ENCODE measurements at places on chromosomes 16 and 17. TPM values are rescaled to one million over a fixed set of nuclear protein-coding genes. Genes with fewer than 3 reads are reported as not detected.
A peak's percentile ranks its signal among the peaks of the same experiment; 100 is the strongest.

DNA sequence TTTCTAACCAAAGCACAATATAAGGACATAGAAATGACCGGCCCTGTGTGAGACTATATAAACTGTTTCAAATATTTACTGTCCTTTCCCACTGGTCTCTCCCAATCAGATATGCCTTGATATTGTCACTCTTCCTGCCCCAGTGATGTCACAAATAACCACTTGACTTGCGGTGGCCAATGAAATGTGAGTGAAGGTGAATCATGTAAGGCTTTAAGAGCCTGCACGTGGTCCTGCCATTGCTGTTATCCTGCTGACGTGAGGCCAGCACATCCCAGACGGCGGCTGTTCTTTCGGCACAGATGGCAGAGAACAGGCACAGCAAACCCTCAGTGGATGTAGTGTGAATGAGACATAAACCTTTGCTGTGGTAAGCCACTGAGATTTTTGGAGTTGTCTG, 5.4 kb upstream of the KLHL11 start:
- peaks cover 78% of the 10 kb centered on the region for H3K36me3 ChIP-seq
- no peak overlapping the region for H3K4me3 ChIP-seq
- peak; percentile 45 for DNase-seq
- H3K4me1 ChIP-seq = peaks cover 5% of the 10 kb centered on the region

The ICAM2 gene
- total RNA-seq = not detected

- H3K27ac ChIP-seq = no peak overlapping the region
- no peaks in the 10 kb centered on the region for H3K27me3 ChIP-seq
- no peaks in the 10 kb centered on the region for H3K4me1 ChIP-seq
- H3K36me3 ChIP-seq = peaks cover 67% of the 10 kb centered on the region
Measured at GRCh38 chr17:59702304-59702703, 4.9 kb downstream of the PTRH2 start.

GRCh38 chr17:63699638-63700527, at the start of gene LIMD2:
Gene LIMD2, minus strand, starts transcription at chr17:63700125. Its CDS starts 827 bp downstream, at chr17:63699298.
- H3K4me1 ChIP-seq = peaks cover 9% of the 10 kb centered on the region
- peaks cover 32% of the 10 kb centered on the region for H3K36me3 ChIP-seq
- H3K27ac ChIP-seq = peak within 1 kb of the TSS; percentile 96
- H3K4me3 ChIP-seq = peak within 1 kb of the TSS; percentile 78

- peak; percentile 68 for DNase-seq
- H3K36me3 ChIP-seq = no peaks in the 10 kb centered on the region
- peaks cover 32% of the 10 kb centered on the region for H3K27me3 ChIP-seq
- H3K27ac ChIP-seq = no peak overlapping the region
Measured at GRCh38 chr16:2470603-2471015, 488 bp upstream of the NTN3 start.

The KRT20 gene
- not detected for total RNA-seq

The PPY gene
- not detected for total RNA-seq

GRCh38 chr17:72301887-72302286, 181.1 kb downstream of the SOX9 start:
- H3K27me3 ChIP-seq = peaks cover 33% of the 10 kb centered on the region
- no peak overlapping the region for H3K27ac ChIP-seq
- no peak overlapping the region for H3K4me3 ChIP-seq
- no peaks in the 10 kb centered on the region for H3K4me1 ChIP-seq
- H3K36me3 ChIP-seq = no peaks in the 10 kb centered on the region

Data from endodermal cell (in vitro differentiated cells).